ENCODE measurements at places on chromosomes 5 and 9. TPM values are rescaled to one million over a fixed set of nuclear protein-coding genes. Genes with fewer than 3 reads are reported as not detected.

- DNase-seq, result no peak
Observed at GRCh38 chr5:177994561-177995190, 1.4 kb downstream of the PROP1 start.

DNA sequence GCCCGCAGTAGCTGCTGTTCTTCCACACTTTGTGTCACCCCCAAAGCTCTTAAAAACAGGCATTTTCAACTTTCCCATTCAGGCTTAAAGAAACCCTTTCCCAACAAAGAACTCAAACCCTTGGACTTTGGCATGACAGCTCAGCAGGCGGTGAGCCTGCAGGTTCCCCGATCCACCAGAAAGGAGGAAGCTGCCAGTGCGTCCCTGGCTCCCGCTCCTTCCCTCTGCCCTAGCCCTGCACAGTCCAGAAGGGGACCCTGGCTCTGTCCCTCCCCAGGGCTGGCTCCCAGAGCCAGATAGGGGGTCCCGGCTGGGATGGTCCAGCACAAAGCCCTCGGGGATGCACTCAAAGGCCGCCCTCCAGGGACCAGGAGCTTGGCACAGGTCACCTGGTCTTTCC is 9.6 kb downstream of the SLC9A3 start:
- DNase-seq, result no peak

GRCh38 chr5:142474431-142475094 is 149.7 kb upstream of the SPRY4 start:
- DNase-seq, result no peak

DNA sequence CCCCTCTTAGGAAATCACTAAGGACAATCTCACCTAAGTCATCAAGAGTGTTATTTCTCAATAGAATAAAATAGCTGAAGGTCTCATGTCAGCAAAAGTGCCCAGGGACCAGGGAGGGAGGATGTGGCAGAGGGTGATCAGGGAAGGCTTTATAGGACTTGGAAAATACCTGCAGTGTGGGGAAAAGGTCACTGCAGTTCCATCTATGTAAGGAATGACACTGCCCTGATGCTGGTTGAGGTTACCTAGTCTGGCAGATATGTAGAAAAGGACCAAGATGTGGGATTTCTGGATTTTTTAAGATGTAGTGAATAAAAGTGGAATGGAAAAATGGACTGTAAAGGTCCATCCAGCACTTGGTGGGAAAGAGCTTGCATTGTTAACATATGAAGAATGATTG is 18.3 kb downstream of the PRDM9 start:
- DNase-seq, result no peak

GRCh38 chr5:134115806-134116175 is 1.3 kb downstream of the TCF7 start:
- DNase-seq, result no peak

- no peak for DNase-seq
Observed at GRCh38 chr9:81885602-81886001, 42.6 kb upstream of the SPATA31D4 start.

PCDHB12 gene
- total RNA-seq, result 0.42 TPM

- DNase-seq, result no peak
Observed at GRCh38 chr9:4207123-4207875, 92.6 kb downstream of the GLIS3 start.

GRCh38 chr9:112809351-112809848 is 58.8 kb downstream of the SNX30 start:
- DNase-seq, result no peak

GRCh38 chr5:40939753-40940152 is 30.5 kb downstream of the C7 start:
- no peak for DNase-seq

DNA sequence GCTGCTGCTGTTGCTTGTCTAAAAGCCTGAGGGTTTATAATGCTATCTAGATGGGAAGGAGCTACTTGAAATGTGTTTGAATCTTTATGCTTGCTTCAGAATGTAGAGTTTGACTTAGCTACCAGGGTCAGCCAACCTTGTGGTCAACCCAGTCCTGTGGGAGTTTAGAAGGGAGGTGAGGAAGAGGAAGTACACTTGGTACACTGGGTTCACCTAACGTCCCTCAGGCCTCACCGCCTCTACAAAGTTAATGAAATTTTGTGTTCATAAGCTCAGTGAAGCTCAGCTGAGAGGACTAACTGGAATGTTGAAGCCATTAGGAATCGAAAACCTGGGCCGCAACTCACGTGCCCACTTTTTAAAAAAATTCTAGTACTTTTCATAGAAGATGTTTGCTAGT is 10.7 kb downstream of the IQGAP2 start:
- no peak for DNase-seq

- DNase-seq, result no peak
Observed at GRCh38 chr5:55409775-55410174, 102.0 kb downstream of the MTREX start.

DNA sequence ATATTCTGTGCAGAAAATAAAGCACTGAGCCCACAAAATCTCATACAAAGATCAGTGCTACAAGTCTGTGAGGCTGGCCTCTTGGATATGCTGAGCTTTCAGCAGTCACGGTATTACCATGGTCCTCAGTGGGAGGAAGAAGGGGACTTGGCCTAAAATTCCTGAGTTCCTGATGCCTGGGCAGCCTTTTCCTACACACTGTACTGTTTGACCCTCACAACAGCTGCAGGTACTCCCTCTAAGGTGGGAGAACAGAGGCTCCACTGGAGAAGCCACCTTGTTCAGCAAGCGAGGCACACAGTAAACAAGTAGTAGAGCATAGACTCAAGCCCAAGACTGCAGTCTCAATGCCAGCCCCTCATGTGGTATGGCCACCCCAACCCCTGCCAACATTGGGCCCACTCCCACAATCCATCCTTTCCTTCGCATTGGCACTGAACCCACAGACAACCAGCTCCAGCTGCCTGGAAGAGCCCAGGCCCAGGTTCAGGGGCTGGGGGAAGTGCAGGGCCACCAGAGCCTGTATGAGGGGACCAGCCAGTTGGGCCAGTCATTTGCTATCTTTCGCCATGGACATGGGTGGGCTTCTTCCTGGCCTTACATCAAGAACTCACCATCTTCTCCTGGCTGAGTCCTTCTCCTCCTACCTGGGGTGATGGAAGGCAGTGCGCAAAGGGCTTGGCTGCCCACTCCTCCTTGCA is 14.3 kb downstream of the ACSL6 start:
- no peak for DNase-seq

ST8SIA4 gene
- 2.0 TPM for total RNA-seq

DNA sequence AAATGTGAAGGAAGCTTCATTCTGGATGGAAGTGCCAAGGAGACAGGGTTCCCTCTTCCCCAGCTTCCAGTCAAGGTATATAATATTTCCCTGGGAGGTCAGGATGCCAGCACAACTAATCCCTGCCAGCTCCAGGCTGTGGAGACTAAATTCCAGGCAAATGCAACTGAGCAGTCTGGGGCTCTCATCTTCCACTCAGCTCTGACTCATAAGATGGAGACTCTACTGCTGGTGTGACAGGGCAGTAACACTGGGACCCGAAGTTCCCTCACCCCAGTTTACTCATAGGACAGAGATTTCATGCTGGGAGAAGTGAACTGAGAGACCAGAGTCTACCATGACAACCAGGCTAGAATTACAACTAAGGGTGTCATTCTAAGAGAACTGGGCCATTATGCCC is 235.4 kb downstream of the FSTL4 start:
- DNase-seq, result no peak

PRR16 gene
- 1.5 TPM for total RNA-seq

DNA sequence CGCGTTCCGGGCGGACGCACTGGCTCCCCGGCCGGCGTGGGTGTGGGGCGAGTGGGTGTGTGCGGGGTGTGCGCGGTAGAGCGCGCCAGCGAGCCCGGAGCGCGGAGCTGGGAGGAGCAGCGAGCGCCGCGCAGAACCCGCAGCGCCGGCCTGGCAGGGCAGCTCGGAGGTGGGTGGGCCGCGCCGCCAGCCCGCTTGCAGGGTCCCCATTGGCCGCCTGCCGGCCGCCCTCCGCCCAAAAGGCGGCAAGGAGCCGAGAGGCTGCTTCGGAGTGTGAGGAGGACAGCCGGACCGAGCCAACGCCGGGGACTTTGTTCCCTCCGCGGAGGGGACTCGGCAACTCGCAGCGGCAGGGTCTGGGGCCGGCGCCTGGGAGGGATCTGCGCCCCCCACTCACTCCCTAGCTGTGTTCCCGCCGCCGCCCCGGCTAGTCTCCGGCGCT is at the start of gene DAPK1:
TSS of gene DAPK1 (plus strand) at position 264 of the 442 bp plus-strand sequence. CDS start 1,211 bp downstream, outside the sequence.
- DNase-seq, result peak; percentile 70

DNAJC21 gene
- total RNA-seq, result 38.6 TPM

DNA sequence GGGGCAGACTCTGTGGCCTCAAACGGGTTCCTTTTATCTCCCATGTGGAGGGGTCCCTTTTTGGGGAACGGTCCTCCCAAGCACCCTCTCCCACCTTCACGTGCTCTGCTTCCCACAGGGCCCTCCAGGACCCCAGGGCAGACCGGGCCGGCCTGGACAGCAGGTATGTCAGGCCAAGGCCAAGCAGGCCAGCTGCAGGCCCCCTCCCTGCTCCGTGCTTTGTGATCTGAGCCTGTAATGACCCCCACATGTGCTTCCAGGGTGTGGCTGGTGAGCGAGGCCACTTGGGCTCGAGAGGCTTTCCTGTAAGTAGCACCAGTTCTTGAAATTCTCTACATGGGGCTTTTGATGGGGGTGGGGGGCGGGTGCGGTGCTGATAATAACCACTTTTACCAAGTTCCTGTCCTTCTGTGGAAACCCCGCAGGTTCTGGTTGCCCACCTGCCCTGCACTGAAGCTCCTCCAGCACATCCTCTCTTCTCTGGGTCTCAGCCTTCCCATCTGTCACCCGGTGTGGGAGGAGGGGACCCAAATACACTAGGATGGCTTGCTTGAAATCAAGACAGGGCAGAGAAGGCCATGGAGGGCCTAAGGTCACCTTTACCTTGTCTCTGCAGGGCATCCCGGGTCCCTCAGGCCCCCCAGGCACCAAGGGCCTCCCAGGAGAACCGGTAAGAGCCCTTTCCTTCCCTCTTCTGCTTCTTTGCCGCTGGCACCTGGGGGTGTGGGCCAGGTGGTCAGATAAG is 57.9 kb upstream of the ORM1 start:
- DNase-seq, result no peak

NR2F1-AS1 gene
- total RNA-seq, result 0.11 TPM

DNA sequence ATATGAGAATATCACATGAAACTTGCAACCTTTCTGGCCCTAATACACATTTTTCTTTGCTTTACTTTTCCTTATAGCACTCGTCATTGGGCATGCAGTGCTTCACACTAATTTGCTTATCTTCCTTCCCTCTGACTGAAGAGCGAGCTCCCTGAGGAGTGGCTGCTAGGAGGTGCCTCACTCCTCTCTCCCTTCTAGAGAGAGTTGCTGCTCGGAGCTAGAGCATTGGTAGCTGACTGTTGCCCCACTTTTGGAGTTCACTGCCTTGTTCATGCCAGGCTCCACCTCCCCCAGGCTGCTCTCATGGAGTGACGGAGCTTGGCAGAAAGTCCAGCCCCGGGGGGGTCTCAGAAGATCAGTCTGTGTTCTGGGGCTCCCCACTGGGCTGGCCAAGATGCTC is 413.2 kb downstream of the MED10 start:
- no peak for DNase-seq

CCDC127 gene
- total RNA-seq, result 7.4 TPM

DNA sequence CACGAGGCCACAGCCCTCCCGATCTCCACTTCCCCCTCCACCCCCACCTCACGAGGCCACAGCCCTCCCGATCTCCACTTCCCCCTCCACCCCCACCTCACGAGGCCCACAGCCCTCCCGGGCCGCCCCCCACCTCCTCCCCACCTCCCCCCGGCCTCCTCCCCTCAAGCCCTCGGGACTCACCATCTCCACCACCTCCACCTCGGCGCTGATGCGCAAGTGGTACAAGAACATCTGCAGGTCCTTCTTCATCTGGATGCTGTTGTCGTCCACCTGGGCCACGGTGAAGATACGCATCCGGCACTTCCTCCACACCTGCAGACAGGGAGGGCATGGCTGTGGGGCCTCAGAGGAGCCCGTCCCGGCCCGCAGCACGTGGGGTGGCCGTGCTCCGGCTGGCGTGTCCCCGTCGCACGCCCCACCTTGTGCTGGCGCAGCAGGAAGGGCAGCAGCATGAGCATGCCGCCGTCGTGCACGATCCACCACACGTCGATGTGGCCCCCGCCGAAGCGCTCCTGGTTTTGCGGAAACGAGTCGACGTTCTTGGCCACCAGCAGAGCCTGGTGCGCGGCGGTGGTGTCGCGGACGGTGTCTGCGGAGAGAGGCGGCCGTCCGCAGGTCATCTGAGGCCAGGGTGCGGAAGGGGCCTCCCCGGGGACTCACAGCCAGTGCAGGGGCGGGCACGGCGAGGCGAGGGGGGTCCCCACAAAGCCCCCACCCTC is 48.0 kb downstream of the SLC12A7 start:
- no peak for DNase-seq

DNA sequence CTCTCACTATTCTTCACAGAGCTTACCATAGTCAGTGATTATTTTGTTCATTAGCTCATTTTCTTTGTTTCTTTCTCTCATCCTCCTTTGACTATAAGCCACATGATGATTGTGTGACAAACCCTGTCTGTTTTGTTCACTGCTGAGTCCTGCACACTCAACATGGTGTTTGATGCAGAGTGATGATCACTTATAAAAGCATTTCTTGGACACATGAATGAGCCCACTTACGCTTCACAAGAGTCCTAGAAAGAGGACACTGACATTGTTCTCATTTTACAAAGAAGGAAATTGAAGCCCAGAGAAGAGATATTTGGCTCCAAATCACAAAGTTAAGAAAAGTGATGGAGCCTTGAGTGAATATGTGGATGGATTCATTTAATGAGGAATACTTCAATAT is 13.4 kb downstream of the ABLIM3 start:
- DNase-seq, result no peak

DNA sequence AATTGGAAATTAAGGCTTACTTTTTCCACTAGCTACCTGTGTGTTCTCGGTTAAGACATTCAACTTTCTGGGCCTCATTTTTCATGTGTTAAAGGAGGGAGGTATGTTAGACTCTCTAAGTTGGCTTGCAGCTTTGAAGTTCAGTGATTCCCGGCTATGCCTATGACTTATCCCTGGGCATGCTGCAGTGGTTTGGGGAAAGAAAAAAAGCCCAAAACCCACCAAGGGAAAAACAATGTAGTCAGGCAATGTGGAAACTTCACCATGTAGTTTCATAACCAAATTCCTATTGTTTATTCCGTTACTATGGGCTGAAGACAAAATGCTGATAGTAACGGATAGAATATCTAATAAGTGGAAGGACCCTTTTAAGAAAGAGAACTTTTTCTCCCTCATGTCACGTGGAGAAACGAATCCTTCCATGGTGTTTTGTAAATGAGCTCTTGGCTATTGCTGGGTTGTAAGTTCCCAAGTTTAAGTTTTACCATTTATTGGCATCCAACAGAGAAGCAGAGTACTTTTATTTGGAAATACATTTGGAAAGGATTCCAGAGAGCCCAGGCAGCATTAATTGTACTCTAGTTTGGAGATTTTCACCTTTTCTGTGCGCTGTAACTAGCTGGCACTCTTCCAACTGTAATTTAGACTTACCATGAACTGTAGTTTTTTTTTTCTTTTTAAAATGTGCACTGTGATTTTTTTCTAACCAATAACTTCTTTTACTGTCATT is 84.9 kb upstream of the MPDZ start:
- DNase-seq, result no peak

GRCh38 chr5:143271431-143271830 is 132.1 kb downstream of the NR3C1 start:
- no peak for DNase-seq
